ENCODE measurements at places on chromosomes 7 and 10.

GRCh38 chr10:132704008-132704814 lies 81.7 kb downstream of the NKX6-2 start:
- DNase-seq: no peak

GRCh38 chr7:79132844-79133451 lies 320.5 kb downstream of the MAGI2 start:
- no peak for DNase-seq

GRCh38 chr10:77629775-77630506 lies 7.7 kb downstream of the KCNMA1 start:
- DNase-seq: no peak

GRCh38 chr10:58268454-58268945 lies 462 bp upstream of the CISD1 start:
- no peak for DNase-seq

- no peak for DNase-seq
Measured at GRCh38 chr10:34802692-34803091, 12.4 kb downstream of the PARD3 start.

DNA sequence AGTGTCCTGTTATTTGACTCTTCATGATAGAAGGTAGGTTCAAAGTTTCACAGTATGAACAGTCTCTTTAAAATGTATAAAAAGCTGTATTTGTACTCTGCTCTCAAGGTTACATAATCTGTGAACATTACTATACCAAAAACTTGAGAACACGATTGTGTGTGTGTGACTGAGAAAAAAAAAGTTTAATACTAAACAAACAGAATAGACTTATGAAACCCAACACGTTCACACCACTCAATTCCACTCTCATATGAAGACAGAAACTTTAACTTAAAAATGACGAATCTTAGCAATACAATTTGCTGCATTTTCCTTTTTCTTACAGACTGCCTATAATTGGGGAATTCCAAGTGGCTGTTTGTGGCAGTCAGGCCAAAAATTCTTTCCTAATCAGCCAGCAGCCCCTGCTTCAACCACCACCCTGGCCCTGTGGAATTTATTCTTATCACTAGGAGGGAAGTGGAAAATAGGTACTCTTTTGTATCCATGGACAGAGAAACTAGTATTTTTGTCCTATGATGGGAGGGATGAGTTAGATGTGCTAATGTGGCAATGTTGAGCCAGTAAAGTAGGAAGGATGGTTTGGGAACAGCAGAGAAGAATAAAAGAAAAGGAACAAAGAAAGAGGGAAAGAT lies 42.8 kb downstream of the MINDY3 start:
- DNase-seq: no peak

DNA sequence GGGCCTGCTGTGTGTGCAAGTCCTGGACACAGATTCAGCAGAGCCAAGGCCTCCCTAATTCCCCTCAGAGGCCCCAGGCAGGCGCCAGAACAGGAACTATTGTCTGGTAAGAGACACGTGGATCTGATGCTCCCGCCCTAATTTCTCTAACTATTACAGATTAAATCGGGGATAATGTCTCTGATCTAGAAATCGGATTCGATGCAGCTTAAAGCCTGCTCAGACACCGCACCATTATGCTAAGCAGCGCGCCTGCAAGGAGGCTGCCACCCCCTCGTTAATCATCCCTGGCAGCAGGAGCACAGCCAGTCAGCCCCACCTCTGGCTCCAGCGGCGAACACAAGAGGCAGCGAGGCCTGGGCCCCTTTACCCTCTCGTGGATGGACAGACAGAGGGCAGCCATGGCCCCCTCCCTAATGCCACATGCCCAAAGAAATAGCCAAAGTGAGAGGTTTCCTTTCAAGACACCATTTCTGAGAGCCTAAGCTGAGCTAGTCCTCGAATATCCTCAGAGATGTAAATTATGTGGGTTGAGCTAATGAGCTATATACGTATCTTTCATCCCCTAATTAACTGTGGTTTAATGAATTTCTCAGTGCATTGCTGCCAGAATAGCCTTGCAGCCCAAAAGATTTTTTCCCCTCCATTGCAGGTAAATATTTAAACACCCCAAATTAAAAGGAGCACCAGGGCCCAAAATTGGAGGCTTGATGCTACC lies 122.1 kb downstream of the GRID1 start:
- no peak for DNase-seq

GRCh38 chr7:101382937-101383336 lies 20.3 kb downstream of the COL26A1 start:
- no peak for DNase-seq

DNA sequence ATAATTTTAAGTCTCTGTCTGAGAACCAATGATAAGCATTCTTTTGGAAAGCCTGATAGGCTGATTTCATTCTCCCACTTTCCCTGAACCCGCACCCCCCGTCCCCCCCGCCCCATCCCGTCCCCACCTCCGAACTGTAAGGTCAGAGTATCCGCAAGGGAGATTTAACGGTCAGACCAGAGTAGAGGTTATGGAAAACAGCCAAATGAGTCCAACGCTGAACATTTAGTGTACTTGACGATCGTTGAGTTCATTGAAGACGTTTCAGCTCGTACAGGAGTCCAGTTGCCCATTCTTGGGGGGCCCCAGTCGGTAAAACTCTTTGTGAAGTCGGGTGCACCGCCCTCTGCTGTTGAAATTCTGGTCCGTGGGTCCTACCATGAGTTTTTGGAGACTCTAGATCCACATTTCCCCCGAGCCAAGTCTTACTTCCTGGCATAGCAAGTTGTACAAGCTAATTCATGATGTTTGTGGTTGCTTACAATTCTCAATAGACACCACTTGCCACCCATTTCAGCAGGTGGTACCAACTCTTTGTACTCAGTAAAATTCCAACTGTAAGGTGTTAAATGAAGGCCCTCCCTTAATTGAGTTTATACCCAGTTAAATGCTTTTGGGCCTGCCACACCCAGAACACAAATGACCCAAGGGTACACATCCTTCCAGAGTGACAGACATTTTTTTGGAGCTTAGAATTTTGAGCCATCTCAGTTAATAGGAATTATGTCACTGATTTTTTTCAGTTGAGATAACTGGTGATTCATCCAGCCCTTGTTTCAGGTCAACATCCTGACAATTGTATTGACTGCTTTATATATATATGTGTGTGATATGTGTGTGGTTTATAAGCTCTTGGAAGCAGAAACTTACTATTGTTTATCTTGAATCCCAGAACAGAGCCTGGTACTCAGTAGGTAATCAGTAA lies 1.2 kb downstream of the MARCHF5 start:
- DNase-seq: no peak

DNA sequence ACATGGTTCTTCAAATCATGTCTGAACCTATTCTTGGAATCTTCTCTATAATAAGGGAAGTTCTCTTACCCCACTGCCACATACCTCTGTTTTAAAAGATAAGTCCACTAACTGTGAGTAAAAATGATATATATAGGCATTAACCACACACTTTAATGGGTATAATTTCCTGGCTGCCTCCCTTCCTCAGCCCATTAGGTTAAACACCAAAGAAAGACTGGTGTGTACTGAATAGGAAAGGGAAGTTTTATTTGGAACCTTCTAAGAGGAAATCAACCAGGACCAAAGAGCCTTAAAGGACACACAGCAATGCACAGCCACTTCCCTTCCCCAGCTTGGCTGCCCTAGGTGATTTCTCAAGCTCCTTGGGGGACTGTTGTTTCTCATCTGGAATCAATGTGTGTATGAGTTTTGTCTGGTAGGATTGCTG lies 5.0 kb upstream of the WBP1L start:
- DNase-seq: no peak

- DNase-seq: no peak
Measured at GRCh38 chr7:66735850-66736249, 4.7 kb upstream of the RABGEF1 start.

DNA sequence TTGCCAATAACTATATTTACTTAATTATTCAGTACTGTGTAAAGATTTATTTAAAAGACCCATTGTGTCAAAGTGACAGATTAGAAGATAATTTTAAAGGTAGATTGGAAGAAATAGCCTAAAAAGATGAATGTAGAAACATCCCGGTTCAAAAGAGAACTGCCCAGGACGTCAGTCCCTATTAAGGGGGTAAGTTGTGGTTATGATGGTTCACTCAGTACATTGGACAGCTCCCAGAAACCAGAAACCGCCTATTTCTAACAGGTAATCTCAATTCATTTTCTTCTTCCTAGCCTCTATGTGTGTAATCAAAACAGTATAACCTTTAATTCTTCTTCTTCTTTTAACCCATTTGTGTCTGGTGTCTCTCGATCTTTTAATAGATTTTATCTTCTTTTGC lies 1.5 kb upstream of the FERD3L start:
- DNase-seq: no peak

GRCh38 chr10:96491303-96491702 lies 22.4 kb downstream of the TLL2 start:
- DNase-seq: no peak

- no peak for DNase-seq
Measured at GRCh38 chr10:13882119-13882711, 295.4 kb downstream of the PRPF18 start.
